ENCODE measurements at places on chromosomes 13 and 19.

DNA sequence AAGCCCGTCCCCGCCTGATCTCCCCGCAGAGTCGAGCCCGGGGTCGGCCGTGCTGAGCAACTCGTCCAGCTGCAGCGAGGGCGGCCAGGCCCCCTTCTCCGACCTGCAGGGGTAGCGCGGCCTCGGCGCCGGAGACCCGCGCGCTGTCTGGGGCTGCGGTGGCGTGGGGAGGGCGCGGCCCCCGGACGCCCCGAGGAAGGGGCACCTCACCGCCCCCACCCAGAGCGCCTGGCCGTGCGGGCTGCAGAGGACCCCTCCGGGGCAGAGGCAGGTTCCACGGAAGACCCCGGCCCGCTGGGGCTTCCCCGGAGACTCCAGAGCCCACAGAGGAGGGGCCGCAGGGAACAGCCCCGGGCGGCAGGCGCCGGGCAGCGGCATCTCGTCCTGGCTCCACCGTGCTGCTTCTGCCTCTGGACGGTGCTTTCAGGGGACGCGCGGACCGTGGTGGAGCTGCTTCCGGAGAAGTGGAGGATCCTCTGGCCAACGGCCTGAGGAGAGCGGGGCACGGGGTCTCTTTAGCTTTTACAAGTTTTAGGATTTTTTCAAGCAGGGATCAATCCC lies 8.8 kb upstream of the F7 start:
- no peak for DNase-seq

DNA sequence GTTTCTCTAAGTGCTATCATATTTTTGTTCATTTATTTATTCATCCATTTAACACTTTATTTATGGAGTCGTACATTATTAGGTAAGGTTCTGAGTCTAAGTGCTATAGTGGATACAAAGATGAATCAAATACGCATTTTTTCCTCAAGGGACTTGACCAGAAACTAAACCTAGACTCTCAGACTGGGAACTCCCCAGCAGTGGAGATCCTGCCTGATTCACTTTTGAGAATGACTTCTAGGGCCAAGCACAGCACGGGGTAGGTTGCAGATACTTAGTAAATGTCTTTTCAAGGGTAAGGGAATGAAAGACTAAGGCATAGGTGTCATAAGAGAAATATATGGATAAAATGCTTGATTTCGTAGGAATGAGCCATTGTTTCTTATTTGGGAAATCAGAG lies 7.2 kb downstream of the DNAJC15 start:
- DNase-seq: no peak

DNA sequence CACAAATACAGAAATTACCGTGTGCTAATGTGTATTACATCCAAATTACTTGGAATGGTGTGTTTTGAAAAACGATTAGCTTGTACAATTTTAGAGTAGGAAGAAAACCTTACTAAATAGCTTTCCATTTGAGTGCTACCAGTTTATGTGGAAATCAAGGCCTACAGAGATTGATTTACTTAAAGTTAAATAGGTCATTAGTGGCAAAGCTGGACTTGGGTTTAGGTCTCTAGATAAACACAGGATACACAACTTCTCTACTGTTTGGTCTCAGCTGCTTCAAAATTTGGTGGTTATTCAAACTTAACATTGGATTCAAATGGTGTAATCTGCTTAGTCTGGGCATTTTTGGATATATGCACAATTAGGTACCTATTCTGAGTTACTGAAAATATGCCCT lies 21.4 kb downstream of the PCCA start:
- no peak for DNase-seq

DNA sequence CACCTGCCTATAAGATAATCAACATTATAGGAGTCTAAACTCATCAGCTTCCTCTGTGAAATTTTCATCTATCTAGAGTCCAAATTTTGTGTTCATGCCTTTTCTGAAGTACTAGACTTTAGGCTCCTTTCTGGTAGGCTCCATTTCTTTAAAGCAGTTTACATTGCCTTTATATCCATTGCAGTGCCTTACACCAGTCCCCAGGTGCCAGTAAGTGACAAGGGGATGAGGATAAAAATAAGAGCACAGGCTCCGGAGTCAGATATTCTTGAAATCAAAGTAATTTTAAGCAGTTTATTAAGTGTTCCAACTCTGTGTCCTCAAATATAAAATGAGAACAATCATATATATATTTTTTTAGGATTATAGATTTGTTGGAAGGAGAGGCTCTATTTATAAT lies 10.6 kb upstream of the CYSLTR2 start:
- DNase-seq: no peak

DNA sequence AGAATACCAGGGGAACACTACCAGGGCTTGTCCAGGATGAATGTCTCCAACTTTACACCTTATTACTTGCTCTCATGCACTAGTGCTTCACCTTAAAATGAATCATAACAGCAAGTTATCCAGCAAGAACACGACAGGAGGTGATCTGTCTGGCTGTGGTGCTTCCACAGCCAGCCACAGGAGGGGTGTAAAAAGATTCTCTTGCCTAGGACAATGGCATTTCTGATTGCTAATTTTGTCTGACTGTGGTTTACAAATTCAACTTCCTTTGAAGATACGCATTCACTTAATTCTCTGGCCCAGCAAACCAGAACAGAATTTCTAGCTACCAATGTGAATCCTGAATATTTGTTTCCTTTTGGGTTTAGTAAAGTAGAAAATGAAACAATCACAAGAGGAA lies 23.1 kb upstream of the COG3 start:
- no peak for DNase-seq

- no peak for DNase-seq
Observed at GRCh38 chr19:20412846-20413245, 152.7 kb downstream of the ZNF737 start.

- no peak for DNase-seq
Observed at GRCh38 chr13:71597150-71597549, 269.9 kb downstream of the DACH1 start.

DNA sequence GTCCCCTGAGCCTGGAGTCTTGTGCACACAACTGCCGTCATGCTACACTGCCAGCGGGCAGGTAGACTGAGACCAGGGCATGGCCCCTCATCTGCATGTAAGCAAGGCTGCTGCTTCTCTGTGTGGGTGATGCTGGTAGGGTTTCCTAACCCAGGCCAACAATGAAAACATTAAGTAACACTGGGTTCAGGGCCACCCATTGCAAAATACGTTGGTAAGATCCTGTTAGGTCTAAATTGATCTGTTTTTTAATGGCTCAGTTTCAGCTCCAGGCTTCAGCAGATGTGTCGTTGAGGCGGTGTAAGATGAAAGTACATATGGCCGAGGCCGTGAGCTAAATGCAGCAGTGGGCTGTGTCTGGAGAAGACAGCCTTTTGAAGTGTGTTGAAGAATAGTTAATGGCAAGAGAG lies 383.4 kb downstream of the IRS2 start:
- DNase-seq: no peak

- no peak for DNase-seq
Observed at GRCh38 chr19:45632468-45633196, 6.6 kb downstream of the EML2 start.

- DNase-seq: no peak
Observed at GRCh38 chr13:50069261-50069660, 54.0 kb downstream of the KCNRG start.

GRCh38 chr13:38191016-38191415 lies 158.6 kb upstream of the UFM1 start:
- DNase-seq: no peak

All from chondrocyte (in vitro differentiated cells).